ENCODE measurements at places on chromosomes 2 and 18. TPM values are rescaled to one million over a fixed set of nuclear protein-coding genes. Genes with fewer than 3 reads are reported as not detected.
A peak's percentile ranks its signal among the peaks of the same experiment; 100 is the strongest.

The TTC39C gene
- polyA plus RNA-seq = 3.0 TPM

DNA sequence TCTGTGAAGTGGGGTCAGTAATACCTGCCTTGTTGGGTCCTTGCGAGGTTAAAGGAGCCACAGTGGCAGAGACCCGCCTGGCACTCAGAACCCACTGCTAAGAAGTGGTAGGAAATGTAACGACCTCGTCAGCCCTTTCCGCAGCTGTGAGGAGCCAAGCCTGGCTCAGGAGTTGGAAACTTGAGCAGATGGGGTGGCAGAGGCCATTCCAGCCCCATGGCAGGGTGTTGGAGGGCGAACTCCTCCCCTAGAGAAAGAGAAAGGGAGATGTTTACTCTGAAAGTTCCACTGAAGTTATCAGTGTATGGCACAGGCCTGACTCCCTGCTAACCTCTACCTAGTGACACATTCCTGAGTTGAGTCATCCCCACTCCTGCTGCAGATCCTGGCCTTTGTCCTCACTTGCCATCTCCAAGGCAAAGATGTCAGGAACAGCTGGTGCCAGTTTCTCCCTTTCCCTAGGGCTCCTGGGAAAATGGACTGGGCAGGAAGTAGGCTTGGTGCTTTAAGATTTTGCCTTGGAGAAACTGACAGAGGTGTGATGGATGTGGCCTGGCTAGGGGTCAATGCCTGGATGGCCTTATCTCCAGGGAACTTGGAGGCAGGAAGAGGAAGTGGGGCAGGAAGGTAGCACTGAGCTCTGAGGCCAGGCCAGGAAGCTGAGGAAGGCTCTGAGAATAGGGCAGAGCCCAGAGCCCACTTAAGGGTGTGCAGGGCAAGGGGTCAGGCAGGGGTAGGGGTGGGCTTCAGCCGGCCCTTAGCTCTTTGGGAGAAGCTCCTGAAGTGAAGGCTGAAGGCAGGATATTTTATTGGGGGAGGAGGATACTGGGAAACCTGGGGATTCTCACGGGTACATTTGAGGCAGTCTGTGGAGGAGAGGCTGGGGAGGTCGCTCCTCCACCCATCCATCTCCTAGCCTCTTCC lies 888 bp downstream of the VAMP5 start:
- DNase-seq = peak; percentile 54

DNA sequence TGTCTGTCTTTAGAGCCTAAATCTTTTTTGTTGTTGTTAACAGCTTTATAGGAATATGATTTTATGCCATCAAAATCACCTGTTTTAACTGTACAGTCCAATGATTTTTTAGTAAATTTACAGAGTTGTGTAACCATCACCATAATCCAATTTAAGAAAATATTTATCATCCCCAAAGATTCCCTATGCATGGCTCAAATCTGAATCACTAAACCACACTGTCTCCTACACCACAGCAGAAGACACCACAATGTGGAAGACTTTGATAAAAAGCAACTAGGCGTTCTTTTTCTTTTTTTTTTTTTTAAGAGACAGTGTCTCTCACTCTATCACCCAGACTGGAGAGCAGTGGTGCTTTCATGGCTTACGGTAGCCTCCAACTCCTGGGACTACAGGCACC lies 99.6 kb downstream of the TXNL1 start:
- DNase-seq = no peak

DNA sequence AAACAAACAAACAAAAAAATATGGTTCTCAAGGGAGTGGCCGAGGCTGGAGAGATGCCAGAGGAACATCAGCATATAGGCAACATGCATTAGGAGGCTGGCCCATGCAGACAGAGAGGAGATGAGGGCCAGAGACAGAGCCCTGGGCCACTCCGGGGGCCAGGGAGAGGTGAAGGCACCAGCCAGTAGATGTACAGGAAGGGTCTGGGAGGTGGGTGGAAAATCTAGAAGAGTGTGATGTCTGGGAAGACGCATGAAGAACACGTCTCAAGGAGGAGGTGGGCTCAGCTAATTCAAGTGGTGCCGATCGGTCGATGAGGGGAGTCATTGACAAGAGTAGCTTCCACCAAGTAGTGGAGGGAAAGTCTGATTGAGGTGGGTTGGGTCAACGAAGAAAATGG lies 79.9 kb downstream of the ZCCHC2 start:
- no peak for DNase-seq

The UGT1A3 gene
- polyA plus RNA-seq = not detected

DNA sequence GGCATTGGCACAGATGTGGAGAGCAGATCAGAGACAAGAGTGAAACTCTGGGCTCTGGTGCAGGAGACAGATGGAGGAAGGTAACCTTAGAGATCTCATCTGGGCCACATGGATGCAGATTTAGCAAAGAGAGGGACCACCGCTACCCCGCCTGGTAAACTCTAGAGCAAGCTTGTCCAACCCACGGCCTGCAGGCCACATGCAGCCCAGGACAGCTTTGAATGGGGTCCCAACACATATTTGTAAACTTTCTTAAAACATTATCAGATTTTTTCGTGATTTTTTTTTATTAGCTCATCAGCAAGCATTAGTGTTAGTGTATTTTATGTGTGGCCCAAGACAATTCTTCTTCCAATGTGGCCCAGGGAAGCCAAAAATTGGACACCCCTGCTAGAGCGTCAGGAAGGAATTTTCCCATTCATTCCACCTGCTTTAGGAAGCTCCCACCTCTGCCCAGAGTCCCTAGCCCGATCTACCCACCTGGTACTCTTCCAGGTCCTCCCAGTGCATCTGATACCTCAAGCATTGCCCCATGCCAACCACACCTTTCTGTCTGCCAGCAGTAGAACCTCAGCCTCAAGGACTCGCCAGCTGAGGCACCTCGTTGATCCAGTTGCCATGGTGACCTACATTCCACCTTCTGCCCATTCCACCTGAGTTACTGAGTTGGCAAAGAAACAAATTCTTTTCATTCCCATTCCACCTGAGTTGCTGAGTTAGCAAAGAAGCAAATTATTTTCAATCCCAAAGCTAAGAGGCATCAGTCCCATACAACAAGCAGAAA lies at the start of gene CIB4:
Gene CIB4, minus strand, starts transcription at position 586 of the 784 bp plus-strand sequence. Its CDS starts 52 bp downstream, at position 534.
- DNase-seq = no peak

- DNase-seq = peak; percentile 40
These were observed 51.6 kb downstream of the SNED1 start for GRCh38 chr2:241049739-241050623.

GRCh38 chr2:85468096-85468703 lies 49.7 kb downstream of the SH2D6 start:
- no peak for DNase-seq

The IL1RN gene
- 0.40 TPM for polyA plus RNA-seq

- DNase-seq = peak; percentile 100
These were observed at the start of gene KDM3A for GRCh38 chr2:86440631-86441391. Gene KDM3A, plus strand, starts transcription at chr2:86441371. Its CDS starts 677 bp downstream, at chr2:86442048.

GRCh38 chr18:55738483-55739114 lies 150.6 kb upstream of the TCF4 start:
- no peak for DNase-seq

The LRP1B gene
- 1.4 TPM for polyA plus RNA-seq

The TMEM182 gene
- polyA plus RNA-seq = 171 TPM

GRCh38 chr18:9762526-9762925 lies 54.4 kb downstream of the RAB31 start:
- DNase-seq = peak; percentile 60

DNA sequence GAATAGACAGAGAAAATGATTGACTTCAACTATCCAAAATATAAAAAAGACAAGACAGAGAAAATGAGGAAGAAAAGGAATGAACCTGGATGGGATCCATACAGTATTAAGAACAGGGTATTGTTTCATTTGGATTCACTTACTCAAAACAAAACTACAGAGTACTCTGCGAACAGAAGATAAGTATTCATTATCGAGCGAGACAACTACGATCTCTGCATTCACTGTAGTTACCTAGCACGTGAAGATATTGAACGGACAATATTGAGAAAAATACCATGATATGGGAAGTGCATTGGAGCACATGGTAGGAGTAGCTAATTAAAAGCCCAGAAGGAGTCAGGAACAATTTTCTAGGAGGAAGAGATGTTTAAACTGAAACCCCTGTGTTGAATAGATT lies 1.0 kb upstream of the ORC2 start:
- DNase-seq = no peak
